Activated T-helper 1 cell treated with anti-CD3 and anti-CD28 coated beads, Interleukin-2, amount 50 U/mL, for 16 hours (primary cell): ENCODE measurements at places on chromosomes 13 and 19.

DNA sequence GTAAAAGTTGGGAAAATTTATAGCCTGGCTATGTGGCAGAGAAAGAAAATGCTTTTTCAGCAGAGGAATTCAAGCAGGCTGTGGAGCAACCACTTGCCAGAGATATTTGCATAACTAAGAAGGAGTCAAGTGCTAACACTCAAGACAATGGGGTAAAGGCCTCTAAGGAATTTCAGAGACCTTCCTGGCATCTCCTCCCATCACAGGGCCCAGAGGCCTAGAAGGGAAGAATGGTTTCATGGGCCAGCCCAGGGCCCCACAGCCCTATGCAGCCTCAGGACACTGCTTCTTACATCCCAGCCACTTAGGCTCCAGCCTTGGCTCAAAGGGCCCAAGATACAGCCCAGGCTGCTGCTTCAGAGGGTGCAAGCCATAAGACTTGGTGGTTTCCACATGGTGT lies 14.3 kb downstream of the SLC15A1 start:
- DNase-seq, result no peak

DNA sequence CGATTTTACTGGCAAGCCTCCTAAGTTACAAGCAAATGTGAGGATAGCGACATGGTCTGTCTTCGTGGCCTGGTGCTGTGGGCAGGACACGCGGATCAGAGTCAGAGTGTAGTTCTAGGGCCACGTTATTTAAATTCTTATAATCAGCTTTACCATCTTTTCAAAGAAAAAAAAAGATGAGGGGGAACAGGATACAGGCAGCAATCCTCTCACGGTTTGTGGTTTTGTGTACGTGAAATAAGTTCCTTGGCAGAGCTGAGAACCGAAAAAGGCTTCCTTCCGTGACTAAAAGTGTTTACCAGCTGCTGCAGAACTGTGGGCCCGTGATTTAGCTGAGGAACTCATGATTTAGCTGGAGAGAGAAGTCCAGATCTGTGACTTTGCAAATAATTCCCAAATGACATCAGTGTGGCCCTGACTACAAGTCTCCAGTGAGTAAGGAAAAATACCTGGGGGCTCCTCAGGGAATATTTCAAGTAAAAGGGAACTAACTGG lies 27.2 kb downstream of the RCBTB2 start:
- no peak for DNase-seq

DNA sequence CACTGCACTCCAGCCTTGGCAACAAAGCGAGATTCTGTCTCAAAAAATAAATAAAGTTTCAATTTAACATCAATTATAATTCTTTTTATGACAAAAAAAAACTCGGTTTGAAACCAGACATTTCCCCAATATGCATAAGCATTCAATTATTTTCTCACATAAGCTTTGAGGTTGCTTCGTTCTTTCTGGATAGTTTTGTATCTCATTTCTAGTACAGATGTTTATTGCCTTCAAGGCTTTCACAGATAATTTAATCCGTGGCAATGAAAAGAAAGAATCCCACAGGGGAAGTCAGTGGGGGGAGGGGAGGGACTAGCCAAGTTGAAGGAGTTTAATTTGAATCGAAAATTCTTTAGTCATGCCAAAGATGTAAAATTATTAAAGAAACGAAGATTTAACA lies 29.6 kb upstream of the TSC22D1 start:
- DNase-seq, result no peak

DNA sequence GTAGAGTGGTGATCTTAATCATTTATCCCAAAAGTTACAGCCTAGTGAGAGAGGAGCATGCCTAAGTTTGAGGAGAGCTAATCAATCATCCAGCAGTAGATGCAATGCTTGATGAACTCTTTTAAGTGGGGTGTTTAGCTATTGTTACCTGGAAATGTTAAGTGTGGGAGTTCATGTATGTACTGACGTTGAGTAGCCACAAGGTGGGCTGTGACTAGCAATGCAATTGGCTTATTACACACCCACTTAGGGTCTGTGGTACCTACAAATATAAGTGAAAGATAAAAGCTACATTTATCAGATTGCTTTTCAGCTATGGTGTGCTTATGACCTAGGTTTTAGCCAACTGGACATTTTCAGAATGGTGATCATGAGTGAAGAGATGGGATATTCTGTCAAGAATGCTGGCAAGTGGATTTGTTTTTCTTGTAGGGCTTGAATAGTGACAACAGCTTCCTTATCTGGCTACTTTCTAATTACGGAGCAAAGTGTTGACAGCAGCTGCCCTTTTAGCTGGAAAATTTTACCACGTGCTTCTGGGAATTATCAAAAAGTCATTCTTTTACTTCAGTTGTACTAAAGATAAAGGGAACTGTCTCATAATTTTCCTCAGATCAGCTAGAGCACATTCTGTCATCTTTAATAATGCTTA lies 170.6 kb downstream of the POSTN start:
- no peak for DNase-seq

GRCh38 chr19:14237014-14237941 lies 31.3 kb upstream of the ADGRL1 start:
- no peak for DNase-seq
